ENCODE measurements at places on chromosomes 1 and 21.

DNA sequence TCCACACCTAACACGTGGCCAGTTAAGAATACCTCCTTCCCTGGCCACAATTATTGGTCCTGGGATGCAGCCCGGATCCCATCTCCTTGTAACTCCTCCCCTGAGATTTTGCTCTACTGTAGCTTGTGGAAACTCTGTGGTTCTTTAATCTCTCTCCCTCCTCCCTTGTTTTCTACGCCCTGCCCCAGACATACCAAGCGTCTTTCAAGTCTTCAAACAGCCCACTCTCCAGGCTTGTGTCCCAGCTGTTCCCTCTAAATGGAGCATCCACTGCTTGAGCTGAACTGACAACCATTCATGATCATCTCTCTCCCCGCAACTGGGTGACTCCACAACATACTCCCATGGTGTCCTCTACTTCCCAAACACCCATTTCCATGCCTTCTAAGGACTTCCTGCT lies 111.6 kb downstream of the SIPA1L2 start:
- no peak for DNase-seq

- DNase-seq, result no peak
Measured at GRCh38 chr1:57707631-57708030, 283.8 kb upstream of the DAB1 start.

GRCh38 chr1:116560704-116561490 lies 9.9 kb downstream of the CD58 start:
- no peak for DNase-seq

DNA sequence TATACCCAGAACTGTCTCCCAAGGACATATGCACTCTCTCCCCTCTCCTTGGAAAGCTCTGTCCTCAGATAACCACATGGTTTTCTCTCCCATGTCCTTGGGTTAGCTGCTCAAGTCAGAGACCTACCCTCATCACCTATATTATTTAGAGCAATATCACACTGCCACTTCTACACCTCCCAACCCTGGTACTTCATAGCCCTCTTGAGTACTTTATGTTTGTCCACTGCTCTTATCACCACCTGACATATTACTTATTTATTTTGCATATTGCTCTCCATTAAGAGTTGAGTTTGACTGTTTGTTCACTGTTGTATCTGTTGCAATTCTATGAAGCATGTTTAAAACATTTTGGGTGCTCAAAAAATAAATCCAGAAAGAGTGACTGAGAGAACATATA lies 126.3 kb upstream of the ATP1B1 start:
- DNase-seq, result no peak

DNA sequence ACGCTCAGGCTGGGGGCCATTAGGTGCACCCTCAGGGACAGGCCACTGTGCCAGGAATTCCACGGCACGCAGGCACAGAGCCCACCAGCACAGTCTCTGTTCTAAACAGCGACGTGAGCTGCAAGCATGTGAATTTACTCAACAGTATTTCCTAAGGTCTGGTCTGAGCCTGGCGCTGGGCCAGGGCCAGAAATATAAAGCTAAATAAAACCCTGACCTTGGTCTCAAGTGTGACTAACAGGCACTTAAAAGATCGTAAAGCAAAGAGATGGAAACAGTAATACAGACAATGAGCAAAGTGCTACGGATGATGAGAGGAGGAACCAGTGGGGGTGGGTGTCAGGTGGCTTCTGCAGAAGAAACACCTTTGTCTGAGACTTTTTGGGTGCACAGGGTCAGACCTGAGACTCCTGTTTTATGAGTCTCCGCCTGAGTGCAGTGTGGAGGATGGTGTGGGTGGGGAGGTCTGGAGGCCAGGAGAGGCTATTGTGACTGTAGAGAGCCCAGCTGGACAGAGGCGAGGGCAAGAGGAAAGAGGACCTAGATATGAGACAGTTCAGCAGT lies 53.4 kb upstream of the EDN2 start:
- no peak for DNase-seq

DNA sequence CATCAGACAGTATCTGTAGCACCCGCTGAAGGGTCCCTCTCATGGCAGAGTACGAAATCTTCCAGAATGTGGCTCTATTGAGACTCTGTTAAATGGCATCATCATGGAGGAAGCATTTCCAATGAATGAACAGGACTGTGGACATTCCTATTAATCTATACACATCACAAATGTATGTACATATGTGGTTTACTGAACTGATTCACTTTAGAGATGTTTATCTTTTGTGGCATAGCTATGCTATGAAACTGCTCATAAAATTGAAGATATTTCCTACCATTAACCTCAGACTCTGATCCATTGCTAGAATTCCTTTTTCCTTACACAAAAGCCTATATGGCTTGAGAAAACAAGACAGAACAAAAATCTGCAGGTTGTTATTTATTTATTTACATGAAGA lies 259.6 kb upstream of the RRP15 start:
- no peak for DNase-seq

GRCh38 chr1:162710780-162711465 lies 78.7 kb downstream of the DDR2 start:
- no peak for DNase-seq

DNA sequence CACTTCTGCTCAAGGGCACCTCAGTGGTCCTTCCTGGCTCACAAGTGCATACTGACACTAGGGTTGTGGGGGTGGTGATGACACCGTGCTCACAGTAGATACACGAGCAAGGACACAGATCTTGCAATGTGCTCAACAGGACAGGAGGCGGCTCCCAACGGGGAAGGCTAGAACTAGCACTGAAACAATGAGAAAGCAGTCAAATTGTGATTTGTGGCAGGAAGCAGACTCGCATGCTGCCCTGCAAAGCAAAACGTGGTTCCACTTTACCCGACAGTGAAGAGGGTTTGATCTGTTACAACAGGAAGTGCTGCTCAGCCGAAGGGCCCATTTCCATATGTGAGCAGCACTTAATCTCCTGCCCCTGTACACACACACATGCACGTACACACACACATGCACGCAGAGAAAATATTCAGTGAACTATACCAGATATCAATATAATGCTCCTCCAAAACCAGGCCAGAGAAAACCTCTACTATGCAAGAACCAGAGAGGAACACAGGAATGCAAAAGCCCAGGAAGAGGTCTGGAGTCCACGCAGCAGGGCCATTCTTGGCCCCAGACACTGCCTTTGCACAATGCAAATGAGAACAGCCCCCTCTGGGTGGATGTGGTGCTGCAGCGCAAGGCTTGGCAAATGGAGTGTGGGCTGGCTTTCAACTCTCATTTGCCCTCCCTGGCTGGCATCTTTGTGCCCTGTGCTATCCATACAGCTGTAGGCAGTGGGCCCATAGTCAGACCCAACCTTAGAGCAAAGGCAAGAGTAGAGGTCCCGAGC lies 47.1 kb downstream of the KANK4 start:
- peak; percentile 69 for DNase-seq

Measured in CD4-positive, alpha-beta T cell treated with Interleukin-6 at 100 ng/mL for 8 hours (primary cell).